SJSA1 (cell line): ENCODE measurements at places on chromosomes 6 and 20.

DNA sequence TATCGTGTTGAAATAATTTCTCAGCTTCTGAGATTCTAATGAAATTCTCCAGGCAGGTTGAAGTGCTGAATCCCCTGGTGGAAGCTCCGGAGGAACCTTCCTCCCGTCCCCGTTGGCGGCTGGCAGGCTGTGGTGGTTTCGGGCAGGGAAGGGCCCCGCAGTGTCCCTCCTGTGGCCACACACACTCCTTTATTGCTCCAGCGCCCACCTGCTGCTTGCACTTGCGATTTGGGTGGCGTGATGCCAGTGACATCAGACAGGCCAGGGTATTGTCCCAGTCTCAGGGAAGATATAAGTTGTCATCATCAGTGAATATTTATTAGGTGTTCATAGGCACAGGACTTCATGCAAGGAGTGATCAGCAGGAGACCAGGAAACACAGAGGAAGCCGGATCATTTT lies 530.4 kb downstream of the QKI start:
- DNase-seq, result no peak

- no peak for DNase-seq
Observed at GRCh38 chr20:56773749-56774148, 144.6 kb downstream of the TFAP2C start.

- DNase-seq, result no peak
Observed at GRCh38 chr20:62955519-62956386, 3.2 kb downstream of the SLC17A9 start.

- no peak for DNase-seq
Observed at GRCh38 chr20:14055127-14055742, 59.9 kb downstream of the MACROD2 start.

GRCh38 chr20:60011512-60012507 lies 53.6 kb downstream of the CDH26 start:
- DNase-seq, result no peak

DNA sequence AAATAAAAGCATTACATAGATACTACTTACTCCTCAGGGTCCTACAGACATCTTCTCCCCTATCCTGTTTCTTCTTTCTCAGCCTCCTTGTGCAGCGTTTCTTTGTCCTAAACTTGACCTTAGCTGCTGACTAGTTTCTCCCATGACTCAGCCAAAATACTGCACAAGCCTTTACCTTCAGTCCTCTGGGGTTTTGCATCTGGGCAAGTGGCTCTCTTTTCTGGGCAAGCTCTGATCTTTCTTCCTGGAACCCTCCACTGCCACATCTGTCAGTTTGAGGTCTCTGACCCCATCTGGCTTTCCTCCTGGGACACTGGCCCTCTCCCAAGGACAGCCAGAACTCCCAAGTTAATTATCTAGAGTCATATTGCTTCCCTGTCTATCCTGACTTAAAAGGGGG lies 838.4 kb downstream of the DHX35 start:
- DNase-seq, result no peak

- no peak for DNase-seq
Observed at GRCh38 chr6:219641-220198, 72.6 kb upstream of the DUSP22 start.

DNA sequence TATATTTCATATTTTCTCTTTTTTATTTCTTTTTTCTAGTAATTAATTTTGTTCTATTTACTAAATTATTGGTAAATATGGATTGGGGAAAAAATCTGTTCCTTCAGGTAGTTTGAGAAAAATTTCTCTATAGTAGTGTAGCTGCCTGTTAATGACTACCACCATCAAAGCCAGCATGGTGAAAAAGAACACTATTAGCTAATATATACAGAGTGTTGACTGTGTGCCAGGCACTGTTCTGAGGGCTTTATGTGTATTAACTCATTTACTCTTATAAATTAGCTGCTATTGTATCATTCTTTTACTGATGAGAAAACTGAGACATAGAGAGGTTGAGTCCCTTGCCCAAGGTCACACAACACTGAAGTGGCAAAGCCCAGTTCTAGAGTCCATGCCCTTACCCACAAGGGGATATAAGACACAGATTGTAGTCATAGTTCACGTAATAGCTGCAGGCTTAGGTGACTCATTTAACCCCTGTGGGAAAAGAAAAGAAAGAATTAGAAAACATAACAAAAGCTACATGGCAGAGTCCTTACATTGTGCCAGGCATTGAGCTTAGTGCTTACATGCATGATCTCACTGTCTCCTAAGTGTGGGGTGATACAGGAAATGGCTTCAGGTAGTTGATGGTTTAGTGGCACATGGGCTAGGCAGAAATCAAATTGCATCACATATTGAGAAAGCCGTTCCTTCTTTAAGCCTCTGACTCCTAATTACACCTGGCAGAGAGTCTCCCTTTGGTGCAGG lies 12.2 kb upstream of the AKIRIN2 start:
- no peak for DNase-seq
